T-helper 2 cell treated with Interferon-gamma antibody and Interleukin-4, amounts not matched to agents 5 μg/mL and 100 μg/mL, for 36 hours (primary cell): ENCODE measurements at places on chromosomes 1 and 21.

GRCh38 chr1:59107516-59107915 lies 189.4 kb upstream of the FGGY start:
- H3K27ac ChIP-seq: no peak overlapping the region
- H3K27me3 ChIP-seq: no peaks in the 10 kb centered on the region
- no peaks in the 10 kb centered on the region for H3K4me1 ChIP-seq
- no peak overlapping the region for H3K4me3 ChIP-seq
- no peak for DNase-seq

- no peaks in the 10 kb centered on the region for H3K36me3 ChIP-seq
- DNase-seq: no peak
- H3K27ac ChIP-seq: no peak overlapping the region
- H3K4me1 ChIP-seq: peaks cover 5% of the 10 kb centered on the region
- H3K27me3 ChIP-seq: peaks cover 37% of the 10 kb centered on the region
- H3K4me3 ChIP-seq: peak overlapping the region; percentile 28
Measured at GRCh38 chr1:15384301-15384901, 25.3 kb upstream of the EFHD2 start.

- no peak overlapping the region for H3K4me3 ChIP-seq
- no peak for DNase-seq
- no peak overlapping the region for H3K27ac ChIP-seq
- H3K4me1 ChIP-seq: no peaks in the 10 kb centered on the region
Measured at GRCh38 chr1:166924823-166925541, 48.9 kb upstream of the TADA1 start.

GRCh38 chr1:157286646-157287420 lies 148.6 kb upstream of the ETV3 start:
- no peak overlapping the region for H3K27ac ChIP-seq
- H3K4me3 ChIP-seq: no peak overlapping the region
- no peaks in the 10 kb centered on the region for H3K4me1 ChIP-seq
- H3K27me3 ChIP-seq: peaks cover 12% of the 10 kb centered on the region
- DNase-seq: no peak

DNA sequence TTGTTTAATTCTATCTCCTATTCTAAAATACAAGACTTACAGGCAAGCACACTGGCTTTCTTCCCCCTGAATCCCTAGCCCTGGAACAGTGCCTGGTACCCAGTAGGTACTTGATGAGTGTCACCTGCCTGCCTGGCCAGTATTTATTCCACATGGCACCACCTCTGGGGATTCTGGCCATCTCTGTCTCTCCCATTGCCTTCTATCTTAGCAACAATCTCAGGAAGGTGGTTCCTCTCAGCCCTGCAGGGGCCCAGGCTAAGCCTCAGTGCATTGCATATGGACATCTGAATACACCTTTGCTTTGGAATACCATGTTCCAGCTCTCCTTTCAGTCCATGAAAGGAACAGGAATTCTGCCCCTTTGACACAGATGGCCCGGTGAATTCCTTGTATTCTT lies 81.0 kb downstream of the HIVEP3 start:
- no peak overlapping the region for H3K4me3 ChIP-seq
- no peaks in the 10 kb centered on the region for H3K27me3 ChIP-seq
- H3K36me3 ChIP-seq: no peaks in the 10 kb centered on the region
- DNase-seq: no peak

GRCh38 chr1:3803905-3804626 lies 7.8 kb upstream of the LRRC47 start:
- H3K36me3 ChIP-seq: no peaks in the 10 kb centered on the region
- DNase-seq: no peak
- peaks cover 10% of the 10 kb centered on the region for H3K27me3 ChIP-seq
- H3K4me1 ChIP-seq: peaks cover 5% of the 10 kb centered on the region
